Liver (tissue), 10 donors: ENCODE measurements at places on chromosomes 4 and X.

DNA sequence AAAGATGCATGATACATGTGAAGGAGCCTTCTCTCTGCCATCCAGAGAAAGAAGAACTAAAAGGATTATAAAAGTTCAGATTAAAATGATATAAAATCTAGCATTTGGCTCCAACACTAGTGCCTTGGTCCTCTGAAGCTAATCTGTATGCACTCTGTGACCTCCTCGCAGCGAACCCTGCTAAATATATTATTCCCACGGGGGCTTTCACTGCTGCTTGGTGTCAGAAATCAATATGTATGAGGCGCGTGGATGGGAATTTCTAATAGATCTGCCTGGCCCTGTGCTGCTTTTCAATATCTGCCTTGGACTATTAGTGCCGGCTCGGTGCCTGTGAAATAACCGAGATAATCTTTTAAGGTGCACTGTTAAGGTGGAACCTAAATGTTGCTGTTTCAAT lies 69.7 kb downstream of the CXXC4 start:
- no peak for DNase-seq

GRCh38 chrX:51837921-51838320 lies 55.5 kb upstream of the MAGED1 start:
- no peak for DNase-seq

- DNase-seq, result no peak
These were observed 82.1 kb downstream of the PPEF2 start for GRCh38 chr4:75820197-75820596.

- DNase-seq, result no peak
These were observed 14.1 kb downstream of the MBNL3 start for GRCh38 chrX:132474544-132475248.

- no peak for DNase-seq
These were observed 4.8 kb upstream of the DAPP1 start for GRCh38 chr4:99811850-99812249.

DNA sequence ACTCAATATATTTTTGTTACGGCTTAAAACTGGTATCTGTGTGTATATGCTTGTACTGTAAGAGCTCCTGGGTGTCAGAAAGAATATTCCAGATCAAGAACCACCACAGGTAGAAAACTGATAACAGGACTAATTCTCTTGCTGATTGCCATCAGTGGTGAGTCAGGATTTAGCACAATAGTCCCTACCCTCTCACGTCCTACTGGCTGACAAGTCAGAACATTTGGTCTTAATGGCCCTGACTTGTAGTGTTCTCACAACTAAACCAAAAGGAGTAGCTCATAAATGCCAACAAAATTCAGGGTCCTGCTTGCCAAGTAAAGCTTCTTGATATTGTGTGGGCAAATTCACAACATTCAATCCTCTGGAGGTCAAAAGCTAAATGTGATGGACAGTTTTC lies 105.2 kb upstream of the MAB21L2 start:
- DNase-seq, result no peak

DNA sequence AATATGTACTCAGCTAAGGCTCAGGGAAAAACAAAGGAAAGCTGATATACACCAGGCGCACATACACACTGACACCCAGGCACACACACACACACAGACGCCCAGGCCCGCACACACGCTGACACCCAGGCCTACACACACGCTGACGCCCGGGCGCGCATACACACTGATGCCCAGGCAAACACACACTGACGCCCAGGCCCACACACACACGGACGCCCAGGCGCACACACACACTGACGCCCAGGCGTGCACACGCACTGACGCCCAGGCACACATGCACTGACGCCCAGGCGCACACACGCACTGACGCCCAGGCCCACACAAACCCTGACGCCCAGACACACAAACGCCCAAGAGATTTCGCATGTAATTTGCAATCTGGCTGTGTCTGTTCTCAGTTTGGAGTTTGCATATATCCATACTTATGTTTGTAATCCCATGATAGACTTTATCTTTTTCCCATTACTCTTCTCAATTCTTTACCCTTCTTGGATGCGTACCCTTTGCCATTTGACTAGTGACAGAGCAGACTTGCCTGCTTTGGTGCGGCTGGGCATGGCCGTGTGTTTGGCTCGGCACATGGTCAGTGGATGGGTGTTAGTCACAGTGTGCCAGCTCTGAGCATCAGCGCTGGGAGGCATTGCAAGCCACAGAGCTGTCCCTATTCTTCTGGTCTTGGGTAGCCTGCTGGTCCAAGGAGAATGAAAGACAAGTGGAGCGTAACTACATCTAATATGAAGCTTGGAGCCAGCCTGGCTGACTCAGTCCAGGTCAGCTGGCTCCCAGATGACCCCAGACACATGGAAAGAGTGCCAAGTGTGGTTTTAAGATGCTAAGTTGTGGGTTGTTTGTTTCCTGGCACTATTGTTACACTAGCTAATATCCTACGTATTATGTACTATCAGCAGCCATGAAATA lies 632.4 kb upstream of the ZFP42 start:
- no peak for DNase-seq

- DNase-seq, result no peak
These were observed 146.3 kb downstream of the GRIA3 start for GRCh38 chrX:123330229-123330942.
